ENCODE measurements at places on chromosomes 6 and 20.

DNA sequence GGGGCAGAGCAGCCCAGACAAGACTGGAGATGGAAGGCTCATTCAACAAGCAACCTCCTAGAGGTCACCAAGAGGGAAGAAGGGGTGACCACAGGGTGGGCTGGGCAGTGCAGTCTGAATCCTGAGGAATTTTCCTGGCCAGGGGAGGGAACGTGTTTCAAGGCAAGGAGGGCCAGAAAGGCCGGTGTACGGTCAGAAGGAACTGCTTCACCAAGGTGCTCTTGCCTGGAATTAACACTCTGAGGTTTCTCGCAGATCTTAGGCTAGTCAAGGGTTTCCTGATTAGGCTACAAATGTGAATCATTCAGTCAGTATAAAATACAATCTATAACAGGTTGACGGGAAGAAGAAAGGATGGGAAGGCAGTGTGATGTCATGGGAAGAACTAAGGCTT lies 199.3 kb downstream of the LRFN2 start:
- no peak for DNase-seq

GRCh38 chr6:139698526-139699176 lies 324.2 kb upstream of the CITED2 start:
- no peak for DNase-seq

- no peak for DNase-seq
Observed at GRCh38 chr6:118705544-118706491, 54.4 kb upstream of the CEP85L start.

DNA sequence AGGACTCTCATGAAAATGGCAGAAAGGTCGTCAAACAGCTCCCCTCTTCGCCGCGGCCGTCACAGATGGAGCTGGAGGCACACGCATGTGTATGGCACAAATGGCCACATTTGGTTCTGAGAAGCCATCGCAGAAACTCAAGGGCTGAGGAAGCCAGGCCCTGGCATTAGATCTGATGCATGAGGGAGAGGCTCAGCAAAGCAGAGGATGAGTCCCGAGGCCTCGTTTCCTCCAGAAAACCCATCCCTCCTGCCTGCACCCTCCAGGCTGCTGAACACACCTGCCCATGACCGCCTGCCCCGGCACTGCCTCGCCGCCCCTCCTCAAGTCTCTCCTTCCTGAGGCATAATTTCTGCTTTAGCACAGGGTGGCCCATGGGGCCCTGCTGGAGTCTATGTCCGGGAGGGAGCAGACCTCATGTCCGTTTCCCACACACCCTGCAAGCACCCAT lies 240.3 kb downstream of the DLL1 start:
- DNase-seq, result no peak

DNA sequence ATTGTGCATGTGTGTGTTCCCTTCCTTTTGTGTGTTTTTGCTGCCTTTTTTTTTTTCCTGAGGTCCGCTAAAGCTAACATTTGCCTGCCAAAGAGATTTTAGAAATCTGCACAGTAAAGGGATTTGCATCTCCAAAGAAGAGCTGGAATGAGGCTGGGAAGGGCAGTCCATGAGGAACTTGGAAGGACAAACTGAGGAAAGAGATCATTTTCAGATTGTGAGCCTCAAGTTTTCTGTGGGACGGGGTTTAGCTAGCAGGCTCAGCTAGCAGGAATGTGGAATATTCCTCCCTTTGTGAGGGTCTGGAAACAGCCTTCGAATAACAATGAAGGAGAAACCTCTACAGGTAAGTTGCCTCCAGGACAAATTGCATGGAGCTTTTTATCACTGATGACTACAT lies 3.8 kb downstream of the INSM1 start:
- no peak for DNase-seq

DNA sequence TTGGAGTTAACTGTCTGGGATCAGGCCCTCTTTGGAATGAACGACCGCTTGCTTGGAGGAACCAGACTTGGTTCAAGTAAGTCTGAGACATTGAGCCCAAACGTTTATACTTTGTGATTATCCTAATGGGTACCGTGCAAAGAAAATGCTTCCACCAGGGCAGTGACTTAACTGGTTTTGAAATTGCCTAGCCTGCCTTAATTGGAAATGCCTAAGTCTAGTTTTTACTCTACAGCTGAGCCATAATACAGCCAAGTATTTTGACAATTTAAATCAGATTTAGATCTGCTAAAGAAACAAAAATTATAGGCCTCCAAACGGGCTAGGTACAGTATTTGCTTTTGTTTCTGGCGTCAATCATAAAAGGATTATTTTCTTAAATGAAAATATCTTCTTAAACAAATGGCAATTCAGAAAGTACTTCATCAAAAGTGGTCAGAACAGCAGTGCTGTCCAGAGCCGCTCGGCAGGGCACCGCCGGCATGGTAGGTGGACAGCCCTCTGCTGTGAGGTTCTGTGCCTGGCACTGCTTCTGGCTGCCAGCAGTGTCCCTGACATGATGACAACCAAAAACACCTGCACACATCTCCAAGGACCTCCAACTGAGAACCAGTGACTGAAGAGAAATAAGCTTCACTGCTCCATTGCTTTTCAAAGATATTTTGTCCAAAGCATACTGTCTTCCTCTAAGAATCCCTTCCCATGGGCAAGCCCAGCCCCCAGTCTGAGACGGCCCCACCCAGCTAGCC lies 55.6 kb downstream of the EZR start:
- DNase-seq, result no peak

- no peak for DNase-seq
Observed at GRCh38 chr6:76702187-76702586, 629.7 kb upstream of the IMPG1 start.

DNA sequence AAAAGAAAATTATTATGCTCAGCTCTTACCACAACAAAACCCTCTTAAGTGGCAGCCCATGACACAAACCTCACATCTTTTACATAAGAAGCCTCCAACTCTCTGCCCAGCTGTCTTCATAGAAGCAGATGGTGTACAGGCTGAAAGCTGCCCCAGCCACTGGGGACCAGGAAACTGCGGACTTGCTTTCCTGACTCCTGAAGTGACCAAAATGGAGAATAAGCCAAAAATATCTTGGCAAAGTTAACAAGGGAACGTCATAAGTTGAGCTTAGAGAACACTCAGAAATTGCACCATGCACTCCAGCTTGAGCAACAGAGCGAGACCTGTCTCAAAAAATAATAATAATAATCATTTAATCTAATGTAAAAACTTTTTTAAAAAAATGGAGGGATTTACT lies 160.3 kb upstream of the CDYL start:
- no peak for DNase-seq

DNA sequence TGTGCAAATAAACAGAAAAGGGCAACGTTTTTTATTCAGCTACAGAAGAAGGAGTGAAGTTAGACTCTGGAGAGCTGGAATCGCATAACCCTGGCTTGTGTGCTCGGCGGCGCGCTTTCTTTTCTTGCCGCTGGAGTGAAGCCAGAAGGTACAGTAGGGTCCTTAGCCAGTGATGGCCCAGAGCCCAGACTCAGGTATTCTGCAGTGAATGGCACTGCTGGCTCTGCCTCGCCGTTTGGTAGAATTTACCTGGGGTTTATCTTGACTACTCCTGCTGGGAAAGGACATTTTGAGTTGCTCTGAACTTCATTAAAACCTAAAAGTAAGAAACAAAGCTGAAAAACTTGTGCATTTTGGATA lies 56.9 kb upstream of the TIAM2 start:
- no peak for DNase-seq

DNA sequence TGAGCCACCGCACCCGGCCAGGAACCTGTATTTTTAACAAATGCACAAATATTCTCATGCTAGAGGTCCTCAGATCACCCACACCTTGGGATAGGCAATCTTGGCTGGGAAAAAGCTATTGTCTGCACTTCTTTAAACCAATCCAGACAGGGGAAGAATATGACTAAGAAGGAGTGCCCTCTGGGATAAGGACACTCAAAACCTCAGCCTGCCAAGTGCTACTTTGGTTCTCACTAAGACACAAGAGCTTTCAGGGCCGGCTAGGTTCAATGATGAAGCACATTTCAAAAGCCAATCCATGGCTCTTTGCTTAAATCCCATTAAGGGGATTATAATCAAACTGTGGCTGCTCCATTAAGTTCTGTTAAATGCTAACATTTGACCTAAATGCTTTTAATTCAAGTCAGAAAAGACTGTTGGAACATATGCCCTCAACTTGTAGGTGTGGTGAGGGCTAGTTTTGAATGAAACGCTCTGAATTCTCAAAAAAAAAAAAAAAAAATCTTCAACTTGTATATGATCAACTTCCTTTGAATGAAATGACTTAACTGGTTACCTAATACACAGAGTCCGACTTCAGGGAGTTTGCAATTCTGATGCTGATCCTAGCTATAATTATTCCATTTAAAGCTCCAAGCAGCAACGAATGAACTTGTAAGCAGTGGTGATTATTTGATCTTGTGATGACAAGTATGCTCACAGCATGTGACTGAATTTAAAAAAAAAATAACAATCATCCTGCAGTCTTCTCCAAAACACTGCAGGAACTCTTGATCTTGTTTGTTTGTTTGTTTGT lies 56.6 kb downstream of the SLC23A2 start:
- DNase-seq, result no peak

DNA sequence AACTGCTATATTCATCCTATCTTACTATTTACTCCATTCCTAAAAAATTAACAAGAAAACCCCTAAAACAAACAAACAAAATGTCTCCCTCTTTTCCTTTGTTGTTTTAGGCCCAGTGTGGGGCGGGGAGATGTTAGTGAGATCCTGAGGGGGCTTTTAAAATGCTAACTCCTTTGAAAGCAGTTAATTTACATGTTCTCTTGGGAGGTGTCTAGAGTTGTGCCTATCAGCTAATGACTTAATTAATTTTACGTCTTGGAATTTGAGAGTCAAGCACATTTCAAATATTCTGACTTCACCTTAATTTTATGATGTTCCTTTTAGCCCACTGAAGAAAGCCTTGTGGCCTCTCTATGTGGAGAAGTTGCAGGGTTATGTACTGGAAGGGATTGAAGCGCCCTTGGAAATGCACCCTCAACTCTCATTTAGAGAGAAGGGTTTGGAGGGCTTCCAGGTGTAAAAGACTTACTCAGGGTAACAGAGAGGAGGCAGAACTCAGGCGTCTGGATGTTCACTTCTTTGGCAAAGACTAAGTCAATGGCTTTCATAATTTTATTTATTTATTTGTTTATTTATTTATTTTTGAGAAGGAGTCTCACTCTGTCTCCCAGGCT lies 4.9 kb downstream of the SASH1 start:
- DNase-seq, result no peak

GRCh38 chr6:41636833-41637193 lies 1.5 kb upstream of the MDFI start:
- DNase-seq, result no peak

DNA sequence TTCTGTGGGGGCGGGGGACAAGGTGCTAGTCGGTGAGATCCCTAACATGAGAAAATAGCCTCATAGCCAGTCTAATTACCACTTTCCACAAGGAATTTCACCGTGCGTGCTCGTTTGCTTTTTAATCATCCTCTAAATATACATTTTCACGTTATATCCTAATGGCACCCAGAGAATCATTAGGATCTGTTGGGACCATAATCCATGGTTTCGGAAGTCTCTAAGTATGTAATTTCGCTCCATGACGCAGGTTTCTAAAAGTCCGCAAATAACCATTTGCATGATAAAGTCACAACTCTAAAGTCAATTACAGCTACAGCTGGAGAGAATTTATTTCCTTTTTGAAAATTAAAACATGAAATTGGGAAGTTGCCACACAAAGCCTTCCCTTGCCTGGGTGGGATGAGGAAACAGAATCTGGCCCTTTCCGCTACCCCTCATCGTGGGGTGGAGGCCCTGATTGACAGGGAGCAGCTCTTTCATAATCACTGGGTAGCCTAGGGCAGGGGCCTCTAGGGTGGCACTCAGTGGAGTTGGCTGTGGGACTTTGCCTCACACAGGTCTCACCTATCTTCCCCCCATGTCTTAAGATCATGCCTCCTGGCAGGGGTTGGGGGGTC lies 81.9 kb downstream of the LRFN2 start:
- DNase-seq, result no peak

DNA sequence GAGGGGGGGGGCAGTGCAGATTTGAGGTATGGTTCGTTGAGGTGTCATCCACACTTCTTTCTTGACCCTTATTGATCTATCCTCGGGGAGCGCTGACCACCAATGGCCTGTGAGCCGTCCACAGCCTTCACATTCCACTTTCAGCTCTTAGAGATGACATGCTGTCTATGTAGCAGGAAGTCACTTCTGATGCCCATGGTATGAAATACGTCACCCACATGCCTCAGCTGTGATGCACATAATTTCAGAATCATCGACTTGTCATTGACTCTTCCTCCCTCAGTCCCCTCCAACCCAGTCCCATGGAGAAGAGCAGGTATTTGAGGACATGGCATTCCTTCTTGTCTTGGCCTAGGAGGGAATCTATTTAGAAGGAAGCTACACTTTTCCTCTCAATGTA lies 4.7 kb upstream of the ADGRF5 start:
- no peak for DNase-seq

Data from hematopoietic multipotent progenitor cell treated with erythropoietin and hydrocortisone succinate and interleukin-3 and kit ligand, for 15 days (in vitro differentiated cells).